Neural crest cell (in vitro differentiated cells): ENCODE measurements at places on chromosomes 12 and 14.

DNA sequence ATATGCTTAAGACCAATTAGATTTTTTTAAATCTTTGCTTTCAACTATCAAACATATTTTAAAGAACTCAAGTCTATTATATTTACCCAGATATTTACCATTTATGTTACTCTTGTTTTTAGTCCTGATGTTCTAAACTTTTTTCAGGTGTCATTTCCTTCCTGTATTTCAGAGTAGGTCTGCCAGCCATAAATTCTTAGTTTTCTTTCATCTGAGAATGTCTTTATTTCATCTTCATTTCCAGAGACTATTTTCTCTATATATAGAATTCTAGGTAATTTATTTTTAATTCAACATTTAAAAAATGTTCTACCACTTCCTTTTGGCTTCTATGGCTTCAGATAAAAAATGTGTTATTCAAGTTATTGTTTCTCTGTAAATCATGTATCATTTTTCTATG, 218.2 kb upstream of the AMIGO2 start:
- DNase-seq, result no peak

- DNase-seq, result no peak
Observed at GRCh38 chr12:2680676-2681039, 114.1 kb upstream of the FKBP4 start.

DNA sequence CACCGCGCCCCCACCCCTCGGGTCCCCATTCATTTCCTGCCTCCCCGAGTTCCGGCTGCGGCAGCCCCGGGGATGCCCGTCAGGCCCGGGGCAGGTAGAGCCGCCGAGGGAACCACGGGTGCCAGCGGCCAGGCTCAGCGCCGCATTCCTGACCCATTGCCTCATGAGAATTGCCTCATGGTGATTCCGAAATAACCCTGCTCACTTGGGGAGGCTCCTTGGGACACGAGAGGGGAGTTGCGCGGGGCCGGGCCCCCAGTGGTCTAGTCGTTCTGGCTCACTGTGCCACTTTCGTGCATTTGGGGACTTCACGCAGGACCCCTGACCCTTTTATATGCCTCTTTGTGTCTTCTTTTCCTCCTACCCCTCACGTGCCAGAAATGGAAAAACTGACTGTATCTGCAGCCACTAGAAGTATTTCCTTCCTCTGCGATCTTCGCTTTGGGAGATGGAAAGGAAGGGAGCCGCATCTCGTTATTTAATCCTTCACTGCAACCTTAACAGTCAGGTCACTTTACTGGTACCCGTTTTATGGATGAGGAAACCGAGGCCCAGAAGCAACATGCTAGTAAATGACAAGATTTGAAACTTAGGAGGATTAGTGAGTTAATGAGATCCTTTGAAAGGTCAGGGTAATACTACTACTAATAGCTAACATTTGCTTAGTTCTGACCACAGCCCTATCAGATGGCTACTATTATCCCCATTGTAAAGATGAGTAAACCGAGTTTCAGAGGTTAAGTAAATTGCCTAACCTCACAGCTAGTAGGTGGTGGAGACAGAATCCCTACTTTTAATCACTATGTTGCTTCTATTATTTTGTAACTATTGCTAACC, 768 bp downstream of the PTPN11 start:
- DNase-seq, result no peak

- DNase-seq, result no peak
Observed at GRCh38 chr12:67589078-67589477, 59.5 kb upstream of the DYRK2 start.

- DNase-seq, result no peak
Observed at GRCh38 chr14:77612011-77612620, 4.3 kb downstream of the SPTLC2 start.

- DNase-seq, result no peak
Observed at GRCh38 chr12:45518291-45519235, 210.9 kb upstream of the ARID2 start.

GRCh38 chr14:64098120-64098519, 196.1 kb downstream of the ESR2 start:
- no peak for DNase-seq

DNA sequence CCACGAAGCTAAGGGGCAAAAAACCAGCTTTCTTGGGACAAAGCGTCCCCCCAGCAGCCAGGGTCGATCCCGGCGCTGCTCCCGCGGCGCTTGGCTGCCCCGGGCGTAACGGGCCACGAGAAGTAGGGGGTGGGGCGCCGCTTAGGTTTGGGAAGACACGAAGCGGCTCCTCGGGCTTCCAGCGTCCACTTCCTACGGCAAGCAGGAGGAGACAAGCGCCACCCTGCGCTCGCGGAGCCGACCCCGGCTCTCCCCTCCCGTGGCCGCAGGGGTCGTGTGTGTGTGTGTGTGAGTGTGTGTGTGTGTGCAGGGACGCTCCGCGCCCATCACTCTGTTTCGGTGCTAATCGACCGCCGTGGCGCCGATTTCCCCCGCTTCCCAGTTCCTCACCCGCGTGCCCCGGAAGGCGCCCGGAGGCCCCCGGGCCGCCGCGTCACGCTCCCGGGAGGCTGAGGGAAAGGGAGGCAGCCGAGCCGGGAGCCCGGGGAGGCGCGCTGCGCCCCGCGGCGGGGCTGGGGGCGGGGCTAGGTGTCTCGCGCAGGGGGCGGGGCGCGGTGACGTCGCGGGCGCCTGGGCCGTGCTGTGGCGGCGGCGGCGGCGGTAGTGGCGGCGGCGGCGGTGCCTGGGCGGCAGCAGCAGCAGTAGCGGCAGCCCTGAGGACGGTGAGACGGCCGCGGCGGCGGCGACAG, at the start of gene ERC1:
TSS of gene ERC1 (plus strand) at position 563 of the 689 bp plus-strand sequence. CDS start 36,681 bp downstream, outside the sequence.
- DNase-seq, result peak; percentile 85

DNA sequence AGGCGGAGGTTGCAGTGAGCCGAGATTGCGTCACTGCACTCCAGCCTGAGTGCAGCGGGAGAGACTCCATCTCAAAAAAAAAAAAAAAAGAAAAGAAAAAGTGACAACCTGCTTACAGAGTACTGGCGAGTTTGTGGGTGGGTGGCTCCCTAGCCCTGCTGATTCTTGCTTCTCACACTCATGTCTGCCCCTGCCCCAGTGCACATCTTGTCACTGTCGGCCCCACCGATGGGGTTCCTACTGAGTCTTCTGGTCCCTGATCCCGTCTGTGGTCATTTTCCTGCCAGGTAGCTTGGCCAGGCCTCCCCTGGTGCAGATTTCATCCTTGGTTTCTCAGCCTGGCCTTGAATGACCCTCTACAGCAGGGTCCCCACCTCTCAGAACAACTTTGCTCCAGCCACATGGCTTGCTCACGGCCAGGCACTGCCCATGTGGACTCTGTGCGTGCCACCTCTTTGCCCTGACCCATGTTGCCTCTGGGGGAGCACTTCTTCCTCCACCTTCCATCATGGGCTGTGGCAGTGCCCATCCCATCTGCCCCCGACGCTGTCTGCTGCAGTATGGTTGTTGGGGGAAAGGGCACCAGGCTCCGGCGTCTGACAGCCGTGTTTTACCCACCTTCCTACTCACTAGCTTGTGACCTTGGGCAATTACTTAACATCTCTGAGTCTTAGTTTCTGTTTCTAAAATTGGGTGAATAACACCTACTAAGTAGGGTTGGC, 2.1 kb upstream of the PTPN6 start:
- no peak for DNase-seq

GRCh38 chr12:57127101-57127725, 1.1 kb upstream of the LRP1 start:
- peak; percentile 46 for DNase-seq

DNA sequence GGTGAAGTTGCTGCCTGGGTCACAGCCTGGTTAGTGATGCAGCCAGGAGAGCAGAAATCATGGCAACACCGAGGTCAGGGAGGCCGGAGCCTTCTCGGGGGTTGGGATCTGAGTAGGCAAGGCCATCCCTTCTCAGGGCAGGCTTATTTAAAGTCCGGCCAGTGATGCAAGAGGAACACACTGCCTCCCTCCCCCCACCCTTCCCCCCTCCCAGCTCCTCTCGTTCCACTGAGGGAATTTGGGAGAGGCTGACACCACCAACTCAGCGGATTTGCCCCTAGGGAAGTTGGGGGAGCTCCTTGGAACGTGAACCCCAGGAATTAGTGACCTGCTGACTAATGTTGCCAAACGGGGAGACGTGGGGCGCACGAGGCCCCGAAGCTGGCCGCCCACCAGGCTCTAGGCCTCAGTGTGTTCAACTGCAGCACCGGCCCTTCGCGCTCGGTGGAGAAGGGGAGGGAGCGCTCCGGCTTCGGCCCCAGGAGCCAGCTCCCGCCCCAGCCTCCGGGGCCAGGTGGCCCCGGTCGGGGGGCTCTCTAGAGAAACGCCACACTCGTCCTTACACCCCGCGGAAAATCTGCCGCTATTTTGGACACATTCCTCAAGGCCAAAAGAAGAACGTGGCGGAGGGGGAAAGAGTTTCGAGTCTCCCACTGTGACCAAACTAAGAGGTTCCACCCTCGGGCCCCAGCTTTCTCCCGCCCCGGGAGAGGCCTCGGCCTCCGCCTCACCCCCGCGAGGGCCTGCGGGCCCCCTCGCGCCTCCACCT, 1.6 kb downstream of the CTDSP2 start:
- no peak for DNase-seq

- no peak for DNase-seq
Observed at GRCh38 chr14:97129639-97130038, 332.5 kb downstream of the VRK1 start.

DNA sequence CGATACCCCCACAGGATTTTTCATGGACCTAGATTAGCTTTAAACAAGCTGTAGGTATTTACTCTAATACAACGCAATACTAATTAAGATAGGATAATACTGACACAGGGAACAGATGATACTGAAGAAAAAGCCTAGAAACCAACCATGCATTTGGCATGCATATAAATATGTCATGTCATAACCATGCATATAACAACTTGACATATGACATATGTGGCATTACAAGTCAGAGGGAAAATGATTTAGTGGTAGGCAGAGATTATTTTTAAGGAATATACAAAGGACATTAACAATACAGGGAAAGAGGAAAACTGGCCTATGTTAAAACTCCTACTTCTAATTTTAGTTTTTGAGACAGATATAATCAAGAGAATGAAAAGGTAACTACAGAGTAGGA, 27.9 kb downstream of the CAPS2 start:
- DNase-seq, result no peak

- DNase-seq, result no peak
Observed at GRCh38 chr14:31692376-31692781, 131.2 kb downstream of the NUBPL start.

DNA sequence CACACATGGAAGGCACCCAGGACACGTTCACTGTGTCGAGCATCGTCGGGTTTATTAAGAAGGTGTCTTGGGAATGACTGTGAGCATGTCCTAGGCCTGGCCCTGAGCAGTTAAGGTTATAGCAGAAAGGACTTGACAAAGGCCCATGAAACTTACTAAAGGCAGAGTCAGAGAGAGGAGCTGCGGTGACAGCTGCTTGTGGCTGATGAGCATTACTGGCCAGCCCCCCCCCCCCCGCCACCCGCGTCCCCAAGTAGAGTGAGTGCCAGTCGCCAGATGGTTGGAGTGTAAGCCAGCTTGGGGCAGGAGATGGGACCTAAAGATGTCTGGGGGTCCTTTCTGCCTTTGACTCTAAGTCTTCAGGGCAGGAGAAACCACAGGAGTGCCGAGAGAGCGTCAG, 169.9 kb downstream of the TSPAN9 start:
- no peak for DNase-seq

DNA sequence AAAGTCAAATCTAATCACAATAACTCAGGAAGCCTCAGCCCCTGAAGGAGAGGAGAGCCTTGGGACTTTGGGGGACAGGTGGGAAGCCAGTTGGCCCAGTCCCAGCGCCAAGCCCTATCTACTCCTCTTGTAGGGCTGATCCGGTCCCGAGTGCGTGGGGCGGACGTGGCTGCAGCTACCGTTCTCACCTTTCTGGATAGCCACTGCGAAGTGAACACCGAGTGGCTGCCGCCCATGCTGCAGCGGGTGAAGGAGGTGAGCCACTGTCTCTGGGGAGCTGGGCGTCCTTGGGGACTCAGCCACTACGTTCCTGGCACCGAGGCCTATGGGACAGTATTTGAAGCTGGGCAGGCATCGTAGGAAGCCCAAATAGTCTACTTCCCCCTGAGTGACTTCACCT, 68.4 kb downstream of the GALNT16 start:
- no peak for DNase-seq

- DNase-seq, result no peak
Observed at GRCh38 chr14:21066882-21067502, 3.1 kb upstream of the ARHGEF40 start.

GRCh38 chr14:88931321-88932110, 107.1 kb downstream of the TTC8 start:
- DNase-seq, result no peak

- no peak for DNase-seq
Observed at GRCh38 chr12:11162502-11162901, 8.5 kb upstream of the SMIM10L1 start.

GRCh38 chr12:122265476-122265875, 818 bp downstream of the VPS33A start:
- no peak for DNase-seq

GRCh38 chr14:89760086-89760485, 194.4 kb downstream of the EFCAB11 start:
- no peak for DNase-seq

- no peak for DNase-seq
Observed at GRCh38 chr14:104758981-104759969, 6.3 kb downstream of the SIVA1 start.

DNA sequence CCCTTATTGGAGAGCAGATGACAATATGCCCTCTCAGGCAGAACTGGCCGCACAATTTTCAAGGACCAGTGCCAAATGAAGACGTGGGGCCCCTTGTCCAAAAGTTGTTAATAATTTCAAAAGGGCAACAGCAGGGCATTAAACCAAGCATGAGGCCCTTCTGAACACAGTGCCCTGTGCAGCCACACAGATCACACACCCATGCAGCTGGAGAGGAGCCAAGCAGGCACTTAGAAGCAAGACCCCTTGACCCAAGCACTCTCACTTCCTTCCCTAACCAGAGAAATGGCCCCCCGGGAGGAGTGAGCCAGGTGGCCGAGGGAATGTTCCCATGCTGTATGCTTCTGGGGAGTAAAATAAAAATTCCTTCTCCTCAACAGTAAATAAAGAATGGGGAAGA, 114.0 kb upstream of the TMPO start:
- no peak for DNase-seq

GRCh38 chr12:34291426-34291901, 269.2 kb downstream of the ALG10 start:
- no peak for DNase-seq

- DNase-seq, result no peak
Observed at GRCh38 chr14:75046275-75046674, 5.0 kb downstream of the MLH3 start.

GRCh38 chr12:109273354-109273753, 35.7 kb downstream of the FOXN4 start:
- DNase-seq, result no peak

- no peak for DNase-seq
Observed at GRCh38 chr12:87661786-87662377, 367.3 kb downstream of the C12orf50 start.

- peak; percentile 4 for DNase-seq
Observed at GRCh38 chr12:117564881-117565280, 203.5 kb upstream of the NOS1 start.

GRCh38 chr12:131673888-131674257, 37.0 kb upstream of the SFSWAP start:
- no peak for DNase-seq

GRCh38 chr12:107748472-107748871, 12.5 kb downstream of the PRDM4 start:
- DNase-seq, result no peak
